ENCODE measurements at places on chromosomes 11 and 22.
A peak's percentile ranks its signal among the peaks of the same experiment; 100 is the strongest.

DNA sequence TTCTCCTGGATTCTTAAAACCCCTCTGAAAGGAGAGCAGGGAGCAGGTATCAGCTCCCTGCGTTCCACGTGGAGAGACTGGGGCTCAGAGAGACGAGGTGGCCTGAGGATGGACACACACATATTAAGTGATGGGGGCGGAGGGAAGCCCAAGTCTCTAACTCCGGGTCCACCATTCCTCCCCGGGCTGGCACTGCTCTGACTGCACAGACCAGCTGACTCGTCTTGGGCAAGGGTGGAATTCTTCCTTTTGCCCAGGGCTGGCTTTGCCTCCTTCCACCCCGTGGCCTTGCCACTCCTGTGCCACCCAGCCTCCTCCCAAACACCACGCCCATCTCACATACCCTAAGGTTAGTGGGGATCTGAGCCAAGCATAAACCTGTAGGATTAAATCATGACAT, 65.0 kb downstream of the BUD13 start:
- DNase-seq = no peak

- DNase-seq = no peak
These were observed 965 bp downstream of the OR9Q1 start for GRCh38 chr11:58024601-58025091.

GRCh38 chr22:29621761-29622526, 18.5 kb downstream of the NF2 start:
- DNase-seq = no peak

DNA sequence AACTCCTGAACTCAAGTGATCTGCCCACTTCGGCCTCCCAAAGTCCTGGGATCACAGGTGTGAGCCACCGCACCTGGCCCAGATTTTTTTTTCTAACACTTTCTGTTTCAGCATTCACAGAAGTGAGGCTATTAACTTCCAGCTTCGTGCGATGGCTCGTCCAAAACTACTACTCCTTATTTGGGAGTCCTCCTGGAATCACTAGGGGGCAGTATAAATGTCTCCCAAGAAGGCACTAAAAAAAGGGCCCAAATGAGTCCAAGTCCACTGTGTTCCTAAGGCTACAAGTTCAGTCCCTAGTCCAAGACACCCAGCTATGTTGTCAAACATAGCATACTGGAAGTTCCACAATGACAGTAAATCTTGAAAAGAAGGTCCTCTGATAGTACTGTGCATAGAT, 63.2 kb upstream of the BIRC3 start:
- DNase-seq = no peak

- DNase-seq = peak; percentile 27
These were observed 547 bp downstream of the PARVG start for GRCh38 chr22:44181033-44181911.

DNA sequence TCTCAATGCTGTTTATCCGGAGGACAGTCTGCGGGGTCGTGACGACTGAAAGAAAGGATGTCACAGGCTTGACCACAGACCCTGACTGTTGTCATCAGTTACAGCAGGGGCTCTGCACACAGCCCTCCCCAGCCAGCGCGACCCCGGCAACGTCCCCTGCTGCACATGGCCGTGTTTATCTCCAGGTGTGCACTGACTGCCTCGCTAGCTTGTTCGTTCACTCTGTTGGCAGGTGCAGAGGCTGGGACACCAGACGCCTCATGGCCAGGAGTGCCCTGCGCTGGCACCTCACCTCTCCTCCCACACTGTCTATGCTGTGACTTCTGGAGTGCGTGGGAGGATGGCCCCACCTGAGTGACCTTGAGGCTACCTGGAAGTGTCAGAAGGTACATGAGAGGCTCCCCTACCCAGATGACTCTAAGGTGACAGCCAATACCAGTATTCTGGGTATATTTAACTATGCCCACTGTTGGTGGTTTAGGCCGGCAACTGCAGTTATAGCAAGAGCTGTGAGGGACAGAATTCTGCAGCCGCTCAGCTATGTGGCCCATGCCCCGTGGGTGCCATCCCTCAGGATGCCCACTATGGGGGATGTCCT, 12.2 kb downstream of the MRPL21 start:
- no peak for DNase-seq

DNA sequence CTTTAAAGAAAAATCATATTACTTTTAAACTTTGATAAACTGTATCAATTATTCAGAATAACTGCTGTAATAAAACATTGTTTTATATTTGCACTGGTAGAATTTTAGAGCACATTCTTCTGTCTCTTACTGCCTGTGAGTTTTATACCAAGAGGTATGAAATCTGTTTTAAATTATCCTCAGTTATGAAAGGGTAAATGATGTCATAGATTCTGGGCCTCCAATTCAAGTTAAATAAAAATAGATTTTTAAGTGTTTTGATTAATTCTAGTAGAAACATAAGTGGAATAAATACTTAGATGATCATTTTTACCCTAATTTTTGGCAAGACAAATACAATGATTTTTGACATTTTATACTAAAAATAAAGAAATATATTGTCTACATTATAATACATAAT, 93.0 kb downstream of the GUCY1A2 start:
- no peak for DNase-seq

GRCh38 chr11:43830928-43831440, 49.6 kb upstream of the ALKBH3 start:
- no peak for DNase-seq

DNA sequence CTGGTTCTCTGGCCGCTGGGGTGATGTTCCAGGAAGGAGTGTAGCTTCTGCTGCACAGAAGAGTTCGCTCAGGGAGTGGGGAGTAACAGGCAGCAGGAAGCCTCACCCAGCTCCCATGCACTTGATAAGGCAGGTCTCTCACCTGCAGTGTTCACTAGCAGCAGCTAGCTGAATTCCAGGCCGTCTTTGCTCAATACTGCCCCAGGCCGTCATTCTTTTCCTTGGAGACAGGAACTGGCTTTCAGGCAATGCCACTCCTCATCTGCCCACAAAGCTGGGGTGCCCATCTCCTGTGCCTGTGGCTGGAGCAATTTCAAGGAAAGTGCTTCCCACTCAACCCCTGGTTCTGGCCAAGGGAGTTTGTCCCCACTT, 66.1 kb downstream of the ARHGAP42 start:
- no peak for DNase-seq

GRCh38 chr11:130583801-130584211, 135.4 kb downstream of the ADAMTS15 start:
- DNase-seq = no peak

DNA sequence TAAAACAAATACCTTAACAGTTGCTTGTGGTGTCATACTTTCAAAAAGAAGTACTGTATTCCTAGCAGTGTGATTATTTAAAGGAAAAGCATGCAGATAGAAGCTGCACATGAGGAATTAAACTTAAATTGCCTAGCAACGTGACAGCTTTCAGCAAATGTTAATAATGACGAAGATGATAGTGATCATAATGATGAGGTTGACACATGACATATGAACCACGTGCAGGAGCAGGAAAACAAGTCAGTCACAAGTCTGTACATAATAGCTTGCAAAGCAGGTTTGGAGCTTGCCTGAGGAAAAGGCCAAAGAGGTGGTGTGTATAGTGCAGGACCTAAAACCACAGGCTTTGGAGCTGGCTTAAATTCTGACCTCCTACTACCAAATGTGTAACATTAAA, 30.6 kb upstream of the PIK3C2A start:
- no peak for DNase-seq

DNA sequence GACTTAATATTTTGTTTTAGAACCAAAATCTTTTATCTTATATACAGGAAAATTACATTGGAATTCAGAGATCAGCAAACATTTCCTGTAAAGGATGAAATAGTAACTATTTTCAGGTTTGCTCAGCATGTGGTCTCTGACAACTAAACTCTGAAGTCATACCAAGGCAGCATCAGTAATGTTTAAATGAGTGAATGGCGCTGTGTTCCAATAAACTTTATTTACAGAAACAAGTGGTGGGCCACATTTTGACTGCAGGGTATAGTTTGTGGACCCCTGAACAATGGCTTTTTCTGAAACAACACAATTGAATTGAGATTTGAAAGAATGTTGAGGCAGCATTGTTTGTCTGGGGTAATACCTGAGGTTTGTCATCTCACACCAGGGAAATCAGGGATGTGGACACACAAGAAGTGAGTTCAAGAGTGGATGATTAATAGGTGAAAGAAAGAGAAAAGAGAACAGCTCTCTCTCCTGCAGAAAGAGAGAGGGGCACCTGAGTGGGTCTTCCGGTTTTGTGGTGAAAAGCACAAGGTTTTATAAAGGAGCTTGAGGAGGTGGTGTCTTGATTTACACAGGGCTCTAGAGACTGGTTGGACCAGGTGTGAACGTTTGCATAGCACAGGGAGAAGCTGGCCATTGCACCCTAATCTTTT, 113.5 kb upstream of the VPREB1 start:
- DNase-seq = no peak

GRCh38 chr11:61357233-61357893, 4.3 kb downstream of the CYB561A3 start:
- DNase-seq = no peak

DNA sequence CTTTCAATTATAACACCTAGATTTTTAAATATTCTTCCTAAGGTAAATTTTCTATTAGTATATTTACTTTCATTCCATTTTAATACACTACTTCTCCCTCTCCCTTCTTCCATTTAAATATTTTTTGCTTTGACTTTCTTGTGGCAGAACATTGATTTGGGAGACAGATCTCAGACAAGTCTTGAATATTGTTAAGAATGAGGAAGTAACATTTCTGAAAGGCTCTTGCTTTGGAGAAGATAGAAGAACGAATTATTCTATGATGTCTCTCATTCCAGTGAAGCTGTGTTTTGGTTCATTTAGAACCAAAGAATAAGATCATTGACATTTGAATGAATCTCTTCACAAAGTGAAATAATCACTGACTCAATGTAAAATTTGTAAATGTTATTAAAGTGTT, 2.4 kb downstream of the IPO7 start:
- DNase-seq = no peak

DNA sequence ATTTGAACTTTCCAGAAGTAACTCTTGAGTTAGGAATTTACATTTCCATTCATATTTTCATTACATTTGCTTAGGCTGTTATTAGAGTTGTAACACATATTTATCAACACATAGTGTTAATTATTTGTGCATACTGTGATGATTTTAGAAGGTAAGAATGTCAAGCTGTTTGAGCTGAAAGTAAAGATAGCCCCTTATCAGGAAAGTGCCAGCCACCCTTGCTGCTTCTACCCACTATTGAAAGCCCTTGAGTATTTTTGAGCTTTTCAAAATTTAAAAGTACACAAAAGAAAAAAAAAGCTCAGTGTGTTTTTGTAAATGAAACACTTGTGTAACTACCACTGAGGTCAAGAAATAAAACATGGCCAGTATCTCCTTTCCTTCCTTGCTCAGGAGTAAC, 8.0 kb downstream of the APLP2 start:
- no peak for DNase-seq

DNA sequence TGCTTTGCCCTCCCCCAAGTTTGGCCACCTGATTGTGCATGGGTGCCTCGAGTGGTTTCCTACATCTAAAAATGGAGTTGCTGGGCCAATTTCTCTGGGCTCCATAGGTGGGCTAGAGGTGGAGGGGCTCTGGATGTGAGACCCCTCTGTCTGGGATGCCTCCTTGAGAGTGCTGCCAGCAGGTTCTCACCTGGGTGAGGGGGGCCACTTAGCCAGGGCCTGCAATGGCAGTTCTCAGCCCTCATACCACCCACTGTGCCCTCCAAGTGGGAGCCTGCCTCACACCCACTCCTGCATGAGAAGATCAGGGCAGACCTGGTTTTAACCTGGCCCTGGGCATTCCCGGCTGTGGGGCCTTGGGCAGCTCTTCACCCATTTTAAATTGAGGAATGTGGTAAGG, 83.9 kb downstream of the CABIN1 start:
- no peak for DNase-seq

GRCh38 chr11:67267188-67268080, 1.2 kb downstream of the GRK2 start:
- peak; percentile 91 for DNase-seq

GRCh38 chr11:75592715-75593114, 30.7 kb downstream of the SERPINH1 start:
- DNase-seq = no peak

- no peak for DNase-seq
These were observed 1912.0 kb upstream of the RAG2 start for GRCh38 chr11:38510041-38510440.

DNA sequence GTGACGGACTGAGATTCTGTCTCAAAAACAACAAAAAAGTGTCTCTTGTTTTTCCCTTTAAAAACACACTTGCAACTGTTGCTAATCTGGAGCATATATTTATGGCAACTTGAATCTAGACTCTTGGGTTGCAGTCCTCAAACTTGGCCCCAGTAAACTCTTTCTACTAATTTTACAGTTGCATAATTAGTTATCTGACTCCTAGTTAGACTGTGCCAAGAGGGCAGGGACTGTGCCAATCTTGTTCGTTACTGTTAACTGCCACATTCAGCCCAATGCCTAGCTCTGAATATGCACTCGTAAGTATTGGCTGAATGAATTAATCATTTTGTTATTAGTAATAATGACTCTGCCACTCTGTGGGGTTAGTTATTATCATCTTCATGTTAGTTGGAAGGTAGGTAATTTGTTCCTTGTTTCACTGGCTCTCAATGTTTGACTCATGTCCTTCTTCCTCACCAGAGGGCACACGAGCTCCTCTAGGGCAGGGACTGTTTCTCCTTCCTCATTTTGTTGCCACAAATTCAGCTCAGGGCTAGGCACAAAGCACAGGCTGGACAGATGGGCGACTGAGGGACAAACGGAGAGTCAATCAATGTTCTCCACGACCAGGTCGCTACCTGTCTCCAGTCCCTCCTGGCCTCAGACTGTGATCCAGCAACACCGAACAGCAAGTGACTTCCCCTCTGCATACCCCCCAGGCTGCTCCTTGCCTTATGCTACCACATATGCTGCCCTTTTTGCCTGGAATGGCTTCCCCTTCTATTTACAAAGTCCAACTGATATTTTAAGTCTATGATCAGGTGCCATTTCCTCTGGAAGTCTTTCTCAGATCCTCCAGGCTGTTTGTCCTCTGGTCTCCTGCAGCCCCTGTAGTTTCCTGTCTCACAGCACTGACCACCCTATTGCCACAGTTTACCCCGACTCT, 9.0 kb downstream of the CLPB start:
- DNase-seq = no peak

DNA sequence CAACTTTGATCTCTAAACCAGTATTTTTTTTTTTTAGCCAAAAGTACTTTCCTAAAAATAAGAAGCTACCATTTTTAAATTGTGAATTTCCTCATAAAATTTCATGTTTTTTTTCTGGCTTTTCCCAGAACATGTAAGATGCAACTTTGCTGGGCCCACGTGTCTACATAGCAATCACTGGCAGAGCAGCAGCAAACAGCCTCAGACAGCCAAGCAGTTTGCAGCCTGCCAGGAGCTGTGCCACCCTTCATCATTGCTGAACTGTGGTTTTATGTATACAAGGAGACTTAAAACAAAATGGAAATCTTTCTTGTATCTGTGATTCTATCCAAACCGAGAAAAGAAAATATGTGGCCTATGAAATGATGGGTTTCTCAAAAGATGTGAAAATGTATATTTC, 110.2 kb downstream of the GRIA4 start:
- no peak for DNase-seq

GRCh38 chr11:132402071-132402684, 1031.8 kb downstream of the NTM start:
- peak; percentile 86 for DNase-seq

All from MM.1S (cell line).